Cortex of kidney (tissue), 1 donor: ENCODE measurements at places on chromosomes 1 and 21.

DNA sequence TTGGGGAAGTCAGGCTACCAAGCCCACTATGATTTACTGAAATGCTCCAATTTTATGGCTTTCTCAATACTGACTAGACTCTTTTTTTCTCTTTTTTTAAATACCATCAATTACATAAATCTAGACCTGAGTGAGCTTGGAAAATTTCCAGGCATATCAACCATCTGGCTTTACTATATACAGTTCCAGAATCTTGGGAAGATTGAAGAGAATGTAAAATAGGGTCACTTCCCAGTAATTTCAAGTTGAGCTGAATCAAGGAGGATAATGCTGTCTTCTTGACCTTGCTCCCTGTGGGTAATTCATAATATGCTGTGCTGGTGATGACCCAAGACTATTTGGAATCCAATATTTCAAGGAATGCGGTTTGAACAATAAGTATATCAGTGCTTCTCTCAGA is 108.1 kb downstream of the MAP3K21 start:
- no peak for DNase-seq

DNA sequence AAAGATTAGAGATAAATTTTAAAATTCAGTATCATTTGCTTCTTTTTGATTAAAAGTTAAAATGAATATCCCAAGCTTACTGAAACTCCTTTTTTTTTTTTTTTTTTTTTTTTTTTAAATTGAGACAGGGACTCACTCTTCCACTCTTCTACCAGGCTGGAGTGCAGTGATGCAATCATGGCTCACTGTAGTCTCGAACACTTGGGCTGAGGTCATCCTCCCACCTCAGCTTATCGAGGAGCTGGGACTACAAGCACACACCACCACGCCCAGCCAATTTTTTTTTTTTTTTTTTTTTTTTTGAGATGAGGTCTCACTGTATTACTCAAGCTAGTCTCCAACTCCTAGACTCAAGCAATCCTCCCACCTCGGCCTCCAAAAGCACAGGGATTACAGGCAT is 92.1 kb upstream of the RGS18 start:
- DNase-seq, result no peak

- DNase-seq, result no peak
Measured at GRCh38 chr1:234270093-234270492, 103.2 kb upstream of the COA6 start.

- DNase-seq, result no peak
Measured at GRCh38 chr1:85467036-85467435, 2.1 kb upstream of the DDAH1 start.

DNA sequence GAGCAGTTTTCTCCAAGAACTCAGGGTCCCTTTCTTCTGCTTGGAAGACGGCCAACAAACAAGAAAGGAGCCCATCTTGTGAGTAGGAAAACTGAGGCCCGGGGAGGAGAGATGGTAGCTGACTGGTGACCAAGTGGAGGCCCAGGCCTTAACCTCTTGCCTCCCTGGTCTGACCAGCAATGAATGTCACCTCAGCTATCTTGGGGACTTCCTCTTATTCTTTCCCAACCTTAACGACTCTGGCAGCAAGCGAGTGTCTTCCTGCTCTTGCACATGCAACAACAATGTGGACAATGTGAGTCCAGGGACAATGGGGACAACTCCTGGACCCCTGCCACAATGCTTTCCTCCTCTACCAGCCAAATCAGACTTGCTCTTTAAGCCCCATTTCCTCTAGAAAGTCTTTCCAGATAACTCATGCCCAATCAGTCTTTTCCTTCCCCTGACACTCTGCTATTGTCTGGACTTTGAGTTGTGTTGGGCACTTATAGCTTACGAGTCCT is 12.6 kb downstream of the HSPG2 start:
- DNase-seq, result no peak

- no peak for DNase-seq
Measured at GRCh38 chr1:89352421-89352820, 11.4 kb upstream of the GBP6 start.
